ENCODE measurements at places on chromosomes 5 and 9.

GRCh38 chr5:42887097-42887496, 75.4 kb upstream of the SELENOP start:
- no peak for DNase-seq

DNA sequence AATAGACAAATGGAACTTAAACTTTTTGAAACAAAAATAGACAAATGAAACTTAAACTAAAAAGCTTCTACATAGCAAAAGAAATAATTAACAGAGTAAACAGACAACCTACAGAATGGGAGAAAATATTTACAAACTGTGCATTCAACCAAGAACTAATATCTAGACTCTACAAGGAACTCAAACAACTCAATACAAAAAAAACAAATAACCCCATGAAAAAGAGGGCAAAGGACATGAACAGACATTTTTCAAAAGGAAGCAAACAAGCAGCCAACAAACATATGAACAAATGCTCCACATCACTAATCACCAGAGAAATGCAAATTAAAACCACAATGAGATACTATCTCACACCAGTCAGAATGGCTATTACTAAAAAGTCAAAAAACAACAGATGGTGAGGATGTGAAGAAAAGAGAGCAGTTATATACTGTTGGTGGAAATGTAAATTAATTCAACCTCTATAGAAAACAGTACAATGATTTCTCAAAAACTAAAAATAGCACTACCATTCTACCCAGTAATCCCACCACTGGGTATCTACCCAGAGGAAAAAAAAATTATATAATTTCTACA, 170.8 kb upstream of the RGMB start:
- DNase-seq: no peak

GRCh38 chr9:122084026-122084675, 9.0 kb downstream of the TTLL11 start:
- DNase-seq: peak; percentile 87

DNA sequence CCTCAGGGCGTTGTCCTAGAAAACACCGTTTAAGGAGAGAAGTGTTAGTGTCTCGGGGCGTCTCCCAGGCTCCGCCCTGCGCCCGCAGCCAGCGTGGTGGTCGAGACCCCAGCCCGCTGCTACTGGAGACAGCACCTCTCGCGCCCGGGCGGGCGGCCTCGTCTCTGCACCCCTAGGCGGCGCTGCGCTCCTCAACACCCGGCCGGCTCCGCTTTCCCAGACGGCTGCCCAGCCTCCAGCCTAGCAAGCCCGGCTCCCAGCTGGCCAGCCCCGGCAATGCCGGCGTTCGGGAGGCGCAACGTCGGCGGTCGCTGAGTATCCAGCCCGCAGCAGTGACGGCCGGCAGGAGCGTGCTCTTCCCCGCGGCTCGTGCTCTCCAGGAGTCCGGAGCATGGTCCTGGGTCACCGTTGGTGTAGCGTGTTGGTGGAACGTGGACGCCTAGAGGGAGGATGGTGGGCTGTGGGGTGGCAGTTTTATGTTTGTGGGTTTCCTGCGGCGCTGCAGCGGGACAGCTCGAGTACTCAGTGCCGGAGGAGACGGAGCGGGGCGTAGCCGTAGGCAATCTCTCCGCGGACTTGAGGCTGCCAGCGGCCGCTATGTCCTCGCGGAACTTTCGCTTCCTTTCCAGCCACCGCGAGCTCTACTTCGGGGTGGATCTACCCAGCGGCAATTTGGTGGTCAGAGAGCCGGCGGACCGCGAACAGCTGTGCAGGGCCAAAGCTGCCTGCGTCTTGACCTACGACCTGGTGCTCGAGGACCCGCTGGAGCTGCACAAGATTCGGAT, 536 bp downstream of the PCDHAC1 start:
- peak; percentile 78 for DNase-seq

DNA sequence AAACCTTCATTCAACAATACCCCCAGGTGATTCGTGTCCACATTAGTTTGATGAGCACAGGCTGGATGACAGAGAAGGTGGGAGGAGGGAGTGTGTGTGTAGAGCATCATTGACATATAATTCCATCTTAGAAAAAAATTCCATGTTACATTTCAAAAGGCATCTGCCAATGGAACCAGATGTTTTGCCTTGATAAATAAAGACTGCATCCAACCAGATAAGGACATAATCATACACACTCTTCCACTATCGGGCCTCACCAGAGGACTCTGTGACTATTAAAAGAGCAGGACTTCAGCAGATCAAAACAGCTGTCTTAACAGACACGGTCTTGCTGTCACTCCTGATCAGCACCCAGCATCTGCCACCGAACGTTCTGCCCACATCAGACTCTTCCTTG, 96.4 kb upstream of the SPIN1 start:
- DNase-seq: no peak

DNA sequence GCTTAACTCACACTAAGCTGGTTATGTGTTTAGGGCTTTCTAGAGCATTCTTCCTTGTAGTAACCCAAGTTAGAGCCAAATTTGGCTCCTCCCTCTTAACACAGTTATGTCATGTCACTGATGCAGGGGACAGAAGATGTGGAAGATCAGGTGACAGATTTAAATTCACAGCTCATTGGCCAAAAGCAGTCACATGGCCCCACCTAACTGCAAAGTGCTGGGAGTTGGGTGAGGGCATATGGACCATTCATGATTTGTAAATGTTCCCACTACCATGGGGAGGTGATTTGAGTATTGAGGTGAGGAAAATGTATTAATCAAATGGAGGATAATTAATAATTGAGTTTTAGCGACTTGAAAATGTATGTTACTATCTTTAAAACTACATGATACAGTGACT, 829.4 kb downstream of the CDH12 start:
- no peak for DNase-seq

DNA sequence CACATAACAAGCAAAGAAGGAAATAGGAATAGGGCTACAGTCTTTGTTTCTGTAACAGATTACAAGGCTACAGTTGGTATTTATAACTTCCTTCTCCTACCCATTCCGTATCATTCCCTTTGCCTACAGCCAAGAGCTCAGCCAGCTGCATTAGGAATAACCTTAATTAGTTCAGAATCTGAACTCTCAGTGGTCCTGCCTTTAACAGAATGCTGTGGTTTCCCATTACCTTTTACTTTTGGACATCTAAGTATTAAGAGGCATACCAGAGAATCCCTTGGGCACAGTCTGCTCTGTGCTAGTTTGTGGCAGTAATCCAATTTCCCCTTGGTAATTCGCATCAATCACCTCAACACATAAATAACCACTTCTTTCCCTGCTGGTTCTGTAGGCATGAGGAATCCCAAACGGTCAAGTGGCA, 44.2 kb downstream of the PKD2L2 start:
- peak; percentile 76 for DNase-seq

- peak; percentile 93 for DNase-seq
These were observed 631 bp upstream of the C9orf72 start for GRCh38 chr9:27573634-27574590.

GRCh38 chr5:161544350-161544765, 2.2 kb downstream of the GABRB2 start:
- DNase-seq: peak; percentile 36

DNA sequence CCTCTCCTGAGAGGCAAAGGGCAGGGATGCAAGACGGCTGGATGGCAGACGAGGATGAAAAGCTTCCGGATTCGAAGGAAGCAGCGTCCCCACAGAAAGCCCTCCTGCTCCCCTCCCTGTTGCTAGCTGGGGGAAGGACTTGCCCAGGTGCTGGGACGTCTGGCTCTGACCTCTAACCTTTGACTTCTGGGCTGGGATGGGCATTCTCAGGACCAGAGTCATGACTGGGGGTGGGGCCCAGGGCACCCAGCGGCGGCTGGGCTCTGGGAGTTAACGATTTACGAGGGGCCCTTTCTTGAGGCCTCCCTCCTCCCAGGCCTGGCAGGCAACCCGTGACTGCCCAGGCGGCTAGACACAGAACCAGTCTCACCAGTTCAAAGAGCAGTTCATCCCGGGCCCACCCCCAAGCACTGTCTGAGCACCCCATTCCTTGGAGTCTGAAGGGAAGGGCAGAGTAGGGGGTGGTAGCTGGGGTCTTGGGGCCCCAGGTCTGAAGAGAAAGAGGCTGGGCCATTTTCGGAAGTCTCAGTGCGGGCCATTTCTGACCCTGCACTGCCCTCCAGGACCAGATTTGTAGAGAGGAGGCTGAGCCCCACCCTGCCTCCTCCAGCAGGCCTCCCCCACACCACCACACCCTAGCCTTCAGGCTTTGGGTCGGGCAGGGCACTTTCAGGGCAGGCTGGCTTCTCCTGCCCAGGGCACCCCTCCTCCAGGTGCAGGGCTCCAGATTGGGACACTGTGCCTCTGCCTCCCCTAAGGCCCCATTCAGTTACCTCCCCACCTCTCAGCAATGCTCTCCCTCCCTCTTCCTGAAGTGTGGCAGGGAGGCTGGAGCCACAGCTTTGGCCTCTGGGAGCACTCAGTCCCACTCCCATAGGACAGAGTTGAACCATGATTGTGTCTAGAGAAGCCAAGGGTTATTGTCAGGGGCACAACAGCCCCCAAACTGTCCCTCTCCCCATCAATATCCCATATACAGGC, 5.0 kb upstream of the CXXC5 start:
- no peak for DNase-seq

GRCh38 chr9:101477214-101477613, 41.6 kb upstream of the ALDOB start:
- DNase-seq: no peak

- no peak for DNase-seq
These were observed 16.7 kb upstream of the IL13 start for GRCh38 chr5:132641241-132641723.

- DNase-seq: no peak
These were observed 314.7 kb upstream of the RGMB start for GRCh38 chr5:98458726-98459125.

GRCh38 chr5:58924306-58924705, 341.4 kb downstream of the RAB3C start:
- no peak for DNase-seq

DNA sequence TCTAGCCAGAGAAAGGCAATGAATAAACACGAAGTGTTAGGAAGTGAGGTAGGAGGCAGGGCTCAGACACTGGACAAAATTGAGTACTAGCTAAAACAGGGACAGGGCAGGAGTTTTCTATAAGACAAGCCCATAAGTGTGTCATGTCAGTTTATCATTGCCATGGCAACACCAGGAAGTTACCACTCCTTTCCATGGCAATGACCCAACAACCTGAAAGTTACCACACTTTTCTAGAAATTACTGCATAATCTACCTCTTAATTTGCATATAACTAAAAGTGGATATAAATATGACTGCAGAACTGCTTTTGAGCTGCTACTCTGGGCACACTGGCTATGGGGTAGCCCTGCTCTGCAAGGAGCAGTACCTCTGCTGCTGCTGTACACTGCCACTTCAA, 442.5 kb upstream of the COX7C start:
- DNase-seq: no peak

DNA sequence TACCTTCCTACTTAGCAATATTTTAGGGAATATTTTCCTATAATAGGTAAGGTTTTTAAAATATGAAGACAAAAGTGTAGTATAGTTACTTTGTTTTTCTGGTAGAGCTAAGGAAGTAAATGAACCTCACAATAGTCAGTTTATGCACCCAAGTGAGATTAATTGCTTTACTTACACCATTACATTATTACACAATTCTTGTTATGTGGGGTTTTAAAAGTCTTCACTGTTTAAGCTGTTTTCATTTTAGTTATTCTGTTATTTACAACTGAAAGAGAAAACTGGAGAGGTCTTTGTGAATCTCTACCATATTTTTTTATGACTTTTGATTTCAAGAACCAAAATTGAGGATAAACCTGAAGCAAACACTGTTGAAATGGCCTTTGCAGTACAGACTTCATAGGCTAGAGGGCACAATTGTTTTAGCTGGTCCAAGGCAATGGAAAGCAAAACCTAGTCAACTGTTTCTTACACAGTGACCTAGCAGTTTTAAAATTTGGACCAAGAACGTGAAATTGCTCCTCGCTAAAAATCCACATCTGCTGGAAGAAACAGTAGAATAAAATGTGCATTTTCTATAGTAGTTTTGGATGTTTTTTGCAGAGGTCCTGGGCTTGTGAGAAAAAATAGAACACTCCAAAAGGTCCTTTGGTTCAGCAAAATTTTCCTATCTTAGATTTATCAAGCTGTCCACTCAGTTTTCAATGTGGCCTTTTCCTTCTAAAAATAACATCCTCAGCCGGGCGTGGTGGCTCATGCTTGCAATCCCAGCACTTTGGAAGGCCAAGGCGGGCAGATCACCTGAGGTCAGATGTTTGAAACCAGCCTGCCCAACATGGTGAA, 66.4 kb upstream of the FER start:
- DNase-seq: peak; percentile 70

- no peak for DNase-seq
These were observed 18.0 kb upstream of the TRIM32 start for GRCh38 chr9:116668970-116669695.

GRCh38 chr9:15642369-15642962, 89.6 kb downstream of the CCDC171 start:
- DNase-seq: peak; percentile 11

DNA sequence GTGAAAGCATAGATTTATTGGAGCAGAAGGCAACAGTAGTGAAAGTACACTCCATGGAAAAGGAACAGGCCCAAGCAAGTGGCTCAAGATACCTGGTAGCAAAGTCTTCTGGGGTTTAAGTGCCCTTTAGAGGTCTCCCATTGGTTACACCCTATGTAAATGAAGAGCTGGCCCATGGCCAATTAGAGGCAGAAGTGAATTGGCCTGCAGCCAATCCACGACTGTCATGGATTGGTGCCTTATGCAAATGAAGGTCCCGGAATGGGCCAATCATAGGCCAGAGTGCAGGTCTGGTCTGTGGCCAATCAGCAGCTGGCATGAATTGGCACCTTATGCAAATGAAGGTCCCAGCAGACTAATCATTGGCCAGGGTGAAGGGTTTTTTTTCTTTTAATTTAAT, 64.2 kb upstream of the PCSK5 start:
- DNase-seq: no peak

DNA sequence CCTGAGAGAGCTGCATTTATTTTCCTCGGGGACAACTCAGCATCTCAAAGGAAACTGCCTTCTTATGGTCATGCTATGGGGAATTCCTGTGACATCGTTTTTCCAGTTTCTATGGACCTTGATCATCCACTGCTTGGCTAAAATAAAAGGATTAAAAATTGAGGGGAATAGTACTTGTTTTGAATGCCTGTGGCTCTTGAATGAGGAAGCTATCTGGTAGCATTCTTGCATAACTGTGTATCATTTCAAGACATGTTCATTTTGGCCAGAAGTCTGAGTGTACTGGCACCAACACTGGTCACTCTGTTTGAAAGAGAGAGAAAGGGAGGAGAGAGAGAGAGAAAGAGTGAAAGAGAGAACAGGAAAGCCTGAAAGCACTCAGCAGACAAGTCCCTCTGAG, 116.7 kb downstream of the DOCK2 start:
- no peak for DNase-seq

- DNase-seq: no peak
These were observed 307.8 kb downstream of the RAB3C start for GRCh38 chr5:58890701-58891085.

- DNase-seq: no peak
These were observed 52.3 kb upstream of the CAVIN4 start for GRCh38 chr9:100525563-100525962.

- no peak for DNase-seq
These were observed 655.3 kb downstream of the HTR1A start for GRCh38 chr5:63306909-63307308.

DNA sequence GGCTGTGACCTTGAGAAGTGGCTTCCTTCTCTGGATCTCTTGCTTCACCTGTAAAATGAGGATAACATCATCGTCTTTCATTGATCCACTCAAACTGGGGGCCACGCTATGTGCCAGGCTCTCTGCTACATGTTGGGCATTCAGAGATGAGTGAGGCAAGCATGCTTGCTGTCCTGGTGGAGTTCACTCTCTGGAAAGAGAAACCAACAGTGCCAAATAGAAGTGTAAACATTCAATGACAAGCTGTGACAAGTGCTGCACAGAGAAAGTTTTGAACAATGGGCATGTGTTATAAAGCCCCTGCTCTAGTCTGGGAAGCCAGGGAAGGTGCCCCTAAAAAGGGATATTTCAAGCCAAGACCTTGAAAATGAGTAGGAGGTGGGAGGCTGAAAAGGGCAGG, 50.9 kb upstream of the AFAP1L1 start:
- DNase-seq: no peak

All from SK-N-DZ (cell line).